ENCODE measurements at places on chromosomes 6 and 20. TPM values are rescaled to one million over a fixed set of nuclear protein-coding genes. Genes with fewer than 3 reads are reported as not detected.

DNA sequence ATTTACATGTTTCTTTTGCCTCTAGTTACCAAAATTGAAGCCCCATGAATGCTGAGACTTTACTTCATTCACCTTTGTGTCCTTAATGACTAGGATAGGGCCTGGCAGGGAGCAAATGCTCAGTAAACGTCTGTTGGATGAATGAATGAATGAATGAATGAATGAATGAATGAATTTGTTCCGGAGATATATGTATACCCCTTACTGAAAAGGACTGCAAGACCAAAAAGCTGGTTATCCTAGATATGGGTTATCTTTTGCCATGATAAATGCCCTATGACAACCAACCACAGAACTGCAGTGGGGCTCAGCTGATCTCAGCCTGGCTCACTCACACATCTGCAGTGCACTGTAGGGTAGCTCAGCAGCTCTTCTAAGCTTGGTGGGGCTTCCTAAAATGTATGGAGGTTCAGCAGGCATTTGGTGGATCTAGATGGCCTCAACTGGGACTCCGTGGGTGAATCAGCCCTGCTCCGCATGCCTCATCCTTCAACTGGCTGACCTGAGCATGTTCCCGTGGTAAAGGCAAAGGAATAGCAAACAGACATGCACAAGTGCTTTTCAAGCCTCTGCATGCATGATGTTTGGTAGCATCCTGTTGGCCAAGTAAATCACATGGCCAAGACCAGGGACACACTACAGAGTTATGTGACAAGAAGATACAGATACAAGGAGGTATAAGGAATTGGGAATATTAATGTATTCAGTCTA is 378.7 kb upstream of the SOX4 start:
- no peak overlapping the region for H3K27ac ChIP-seq
- no peaks in the 10 kb centered on the region for H3K27me3 ChIP-seq
- H3K36me3 ChIP-seq, result peaks cover 10% of the 10 kb centered on the region
- no peak overlapping the region for H3K4me3 ChIP-seq

GRCh38 chr20:33575282-33575681 is 85.4 kb downstream of the CBFA2T2 start:
- DNase-seq, result no peak
- H3K27me3 ChIP-seq, result no peaks in the 10 kb centered on the region
- H3K4me1 ChIP-seq, result peaks cover 8% of the 10 kb centered on the region

DNA sequence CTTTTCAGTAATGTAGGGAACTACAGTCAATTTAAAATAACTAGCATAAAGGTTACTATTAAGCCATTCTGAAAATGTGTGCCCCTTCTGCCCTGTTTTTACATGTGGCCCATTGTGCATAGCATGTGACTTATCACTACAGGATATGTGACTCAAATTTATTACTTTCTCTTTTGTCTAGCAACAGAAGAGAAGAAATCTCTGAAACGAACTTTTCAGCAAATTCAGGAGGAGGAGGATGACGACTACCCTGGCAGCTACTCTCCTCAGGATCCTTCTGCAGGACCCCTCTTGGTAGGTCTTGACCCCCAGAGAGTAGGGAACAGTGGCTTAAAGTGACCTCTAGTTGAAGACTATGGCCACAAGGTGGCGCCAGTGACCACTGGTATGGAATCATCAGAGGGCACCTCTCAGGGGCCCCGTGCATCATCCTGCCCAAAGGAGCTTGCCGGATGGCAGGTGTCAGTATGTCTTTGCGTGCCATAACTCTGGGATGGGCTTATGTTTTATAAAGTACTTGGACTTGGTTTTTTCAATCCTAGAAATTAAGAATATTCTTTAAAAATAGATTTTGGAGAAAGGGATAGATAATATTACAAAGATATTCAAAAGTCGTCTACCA is 23.9 kb downstream of the RPRD1B start:
- peaks cover 22% of the 10 kb centered on the region for H3K36me3 ChIP-seq
- no peaks in the 10 kb centered on the region for H3K27me3 ChIP-seq
- peaks cover 14% of the 10 kb centered on the region for H3K4me1 ChIP-seq
- peak overlapping the region; percentile 76 for H3K27ac ChIP-seq
- no peak overlapping the region for H3K4me3 ChIP-seq

DNA sequence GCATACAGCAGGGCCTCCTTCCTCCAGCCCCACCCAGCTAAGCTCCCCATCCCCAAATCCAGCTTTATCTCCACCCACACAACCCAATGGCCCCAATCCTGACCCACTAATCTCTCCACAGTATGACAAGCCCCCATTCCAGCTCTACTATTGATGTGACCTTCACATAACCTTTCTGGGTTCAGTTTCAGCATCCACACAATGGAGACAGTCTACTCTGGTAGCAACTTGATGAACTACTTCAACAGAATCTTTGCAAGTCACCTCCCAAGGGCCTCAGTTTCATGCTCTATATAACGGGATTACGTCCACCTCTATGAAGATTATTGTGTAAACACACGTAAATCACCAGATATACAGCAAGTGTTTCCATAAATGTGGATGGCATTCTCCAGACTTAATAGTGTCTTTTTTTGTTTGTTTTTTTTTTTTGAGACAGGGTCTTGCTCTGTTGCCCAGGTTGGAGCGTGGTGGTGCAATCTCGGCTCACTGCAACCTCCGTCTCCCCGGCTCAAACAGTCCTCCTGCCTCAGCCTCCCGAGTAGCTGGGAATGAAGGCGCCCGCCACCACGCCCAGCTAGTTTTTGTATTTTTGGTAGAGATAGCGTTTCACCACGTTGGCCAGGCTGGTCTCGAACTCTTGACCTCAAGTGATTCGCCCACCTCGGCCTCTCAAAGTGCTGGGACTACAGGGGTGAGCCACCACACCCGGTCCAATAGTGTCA is 1.4 kb downstream of the AHCY start:
- no peak for DNase-seq
- H3K4me3 ChIP-seq, result peak overlapping the region; percentile 87
- no peaks in the 10 kb centered on the region for H3K27me3 ChIP-seq
- peaks cover 4% of the 10 kb centered on the region for H3K36me3 ChIP-seq
- peak overlapping the region; percentile 89 for H3K27ac ChIP-seq

DNA sequence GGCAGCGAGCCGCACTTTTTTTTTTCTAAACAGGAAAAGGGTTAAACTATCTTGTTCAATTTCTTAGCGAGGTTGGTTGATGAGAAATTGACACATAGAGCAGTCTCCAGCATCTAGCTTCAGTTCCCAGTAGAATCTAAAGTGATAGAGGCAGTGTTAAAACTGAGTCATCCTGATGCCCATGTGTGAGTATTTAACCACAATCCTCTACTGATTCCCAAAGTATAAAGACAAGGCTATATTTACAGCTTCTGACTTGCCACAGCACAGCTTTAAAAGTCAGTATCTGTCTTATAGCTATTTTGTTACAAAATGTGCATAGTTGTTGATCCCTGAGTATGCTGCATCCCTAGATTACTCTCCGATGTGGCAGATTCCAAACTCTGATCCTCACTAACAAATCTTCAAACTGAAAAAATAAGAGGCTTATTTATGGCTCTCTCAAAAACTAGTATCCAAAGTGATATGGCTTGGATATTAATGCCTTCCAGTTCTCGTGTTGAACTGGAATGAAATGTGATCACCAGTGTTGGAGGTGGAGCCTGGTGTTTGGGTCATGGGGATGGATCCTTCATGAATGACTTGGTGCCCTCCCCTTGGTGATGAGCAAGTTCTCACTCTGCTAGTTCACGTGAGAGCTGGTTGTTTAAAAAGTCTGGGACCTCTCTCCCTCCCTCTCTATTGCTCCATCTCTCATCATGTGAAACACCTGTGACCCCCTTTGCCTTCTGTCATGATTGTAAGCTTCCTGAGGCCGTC is 13.1 kb upstream of the POPDC3 start:
- H3K27me3 ChIP-seq, result peaks cover 5% of the 10 kb centered on the region
- no peak for DNase-seq
- H3K4me1 ChIP-seq, result no peaks in the 10 kb centered on the region
- H3K4me3 ChIP-seq, result no peak overlapping the region

DNA sequence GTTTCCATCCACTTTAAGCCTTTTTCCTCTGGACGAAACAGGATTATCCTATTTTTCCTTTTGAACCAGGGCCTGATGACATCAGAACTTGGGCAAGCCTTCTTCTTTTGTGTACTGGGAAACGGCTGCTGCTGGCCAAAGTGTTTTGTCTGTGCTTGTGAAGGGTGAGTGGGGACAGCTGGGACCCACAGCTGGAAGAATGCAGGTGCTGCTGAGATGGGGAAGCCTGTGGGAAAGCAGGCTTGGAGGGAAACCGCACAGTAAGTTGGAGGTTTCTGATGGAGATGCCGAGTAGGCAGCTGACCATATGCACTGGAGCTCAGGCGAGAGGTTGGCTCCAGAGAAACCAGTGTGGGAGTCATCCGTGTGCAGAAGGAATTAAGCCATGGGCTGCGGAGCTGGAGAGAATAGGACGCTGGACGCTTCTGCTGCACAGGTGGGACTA is 8.5 kb upstream of the PSMG4 start:
- peaks cover 9% of the 10 kb centered on the region for H3K4me1 ChIP-seq
- no peak overlapping the region for H3K4me3 ChIP-seq
- DNase-seq, result no peak
- peaks cover 27% of the 10 kb centered on the region for H3K27me3 ChIP-seq

GRCh38 chr6:45445749-45446549 is 68.2 kb upstream of the SUPT3H start:
- H3K36me3 ChIP-seq, result peaks cover 2% of the 10 kb centered on the region
- H3K27me3 ChIP-seq, result no peaks in the 10 kb centered on the region
- DNase-seq, result no peak
- H3K4me3 ChIP-seq, result no peak overlapping the region
- peaks cover 33% of the 10 kb centered on the region for H3K4me1 ChIP-seq
- no peak overlapping the region for H3K27ac ChIP-seq

DNA sequence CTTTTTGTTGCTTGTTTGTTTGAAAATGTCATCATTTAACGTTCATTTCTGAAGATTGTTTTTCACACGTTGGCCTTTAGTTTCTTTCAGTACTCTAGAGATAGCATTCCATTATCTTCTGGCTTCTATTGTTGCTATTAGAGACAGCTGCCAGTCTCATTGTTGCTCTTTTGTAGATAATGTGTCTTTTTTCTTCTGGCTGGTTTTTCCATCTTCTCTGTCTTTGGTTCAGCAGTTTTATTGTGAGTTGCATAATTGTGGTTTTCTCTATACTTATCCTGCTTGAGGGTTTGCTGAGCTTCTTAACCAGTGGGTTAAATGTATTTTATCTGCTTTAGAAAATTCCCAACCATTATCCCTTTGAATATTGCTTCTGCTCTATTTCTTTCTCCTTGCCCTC is 23.2 kb upstream of the AIG1 start:
- no peak overlapping the region for H3K4me3 ChIP-seq
- H3K4me1 ChIP-seq, result peaks cover 6% of the 10 kb centered on the region
- no peaks in the 10 kb centered on the region for H3K36me3 ChIP-seq
- no peak for DNase-seq
- no peak overlapping the region for H3K27ac ChIP-seq

GRCh38 chr6:75424618-75425548 is 68.7 kb downstream of the FILIP1 start:
- H3K4me1 ChIP-seq, result peaks cover 10% of the 10 kb centered on the region
- H3K27me3 ChIP-seq, result peaks cover 3% of the 10 kb centered on the region
- DNase-seq, result no peak
- H3K4me3 ChIP-seq, result no peak overlapping the region

- no peaks in the 10 kb centered on the region for H3K4me1 ChIP-seq
- H3K36me3 ChIP-seq, result no peaks in the 10 kb centered on the region
- H3K27ac ChIP-seq, result no peak overlapping the region
These were observed 290.8 kb downstream of the THBS2 start for GRCh38 chr6:168962886-168963285.

- no peak overlapping the region for H3K27ac ChIP-seq
- DNase-seq, result no peak
- H3K4me3 ChIP-seq, result no peak overlapping the region
These were observed 156.3 kb downstream of the CARMIL1 start for GRCh38 chr6:25435416-25435985.

DNA sequence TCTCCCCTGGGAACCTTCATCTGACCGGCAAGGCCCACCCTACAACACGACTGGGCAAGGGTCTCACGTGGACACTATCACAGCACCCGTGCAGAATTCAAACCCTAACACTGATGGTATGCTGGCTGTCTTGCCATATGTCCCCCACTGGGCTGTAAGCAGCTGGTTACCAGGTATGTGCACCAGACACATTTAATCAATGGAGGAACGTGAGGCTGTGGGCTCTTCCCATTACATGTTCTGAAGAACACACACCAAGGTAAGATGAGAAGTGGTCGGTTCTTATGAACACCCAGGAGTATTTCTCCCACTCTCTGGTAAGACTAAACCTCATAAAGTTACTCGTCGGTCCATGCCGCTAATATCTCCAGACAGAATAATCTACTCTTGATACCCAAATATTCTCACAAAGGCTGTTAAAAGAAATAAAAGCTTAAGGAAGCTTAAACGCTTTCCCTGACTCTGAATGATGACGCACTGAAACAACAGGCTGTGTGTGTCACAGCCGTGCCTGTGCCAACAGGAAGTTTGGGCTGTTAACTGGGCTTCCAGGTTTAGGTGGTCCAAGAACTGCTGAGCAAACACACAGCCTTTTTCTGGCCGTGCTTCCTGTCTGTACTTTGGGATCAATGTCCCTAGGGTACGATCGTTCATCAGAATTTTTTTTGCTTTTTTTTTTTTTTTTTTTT is 75.3 kb downstream of the SLC23A2 start:
- H3K27ac ChIP-seq, result peak overlapping the region; percentile 7
- H3K4me3 ChIP-seq, result no peak overlapping the region
- peaks cover 8% of the 10 kb centered on the region for H3K36me3 ChIP-seq
- peaks cover 16% of the 10 kb centered on the region for H3K4me1 ChIP-seq
- no peaks in the 10 kb centered on the region for H3K27me3 ChIP-seq

- H3K36me3 ChIP-seq, result peaks cover 57% of the 10 kb centered on the region
- DNase-seq, result no peak
- no peaks in the 10 kb centered on the region for H3K27me3 ChIP-seq
- H3K4me3 ChIP-seq, result peak overlapping the region; percentile 88
- peak overlapping the region; percentile 94 for H3K27ac ChIP-seq
- H3K4me1 ChIP-seq, result peaks cover 84% of the 10 kb centered on the region
These were observed 3.7 kb downstream of the KCNK5 start for GRCh38 chr6:39225543-39225942.

GRCh38 chr6:169810066-169810989 is 58.9 kb downstream of the ERMARD start:
- H3K4me3 ChIP-seq, result no peak overlapping the region
- H3K36me3 ChIP-seq, result no peaks in the 10 kb centered on the region
- H3K27ac ChIP-seq, result no peak overlapping the region
- DNase-seq, result peak; percentile 20

GRCh38 chr6:33778444-33779121 is 10.3 kb downstream of the LEMD2 start:
- no peak for DNase-seq
- H3K27ac ChIP-seq, result no peak overlapping the region
- no peaks in the 10 kb centered on the region for H3K27me3 ChIP-seq
- no peak overlapping the region for H3K4me3 ChIP-seq
- peaks cover 69% of the 10 kb centered on the region for H3K36me3 ChIP-seq

GDAP1L1 gene
- not detected for total RNA-seq

RBBP8NL gene
- not detected for total RNA-seq

PGK2 gene
- total RNA-seq, result not detected

ENPP4 gene
- 4.9 TPM for total RNA-seq
